Esophagus muscularis mucosa (tissue), 4 donors: ENCODE measurements at places on chromosomes 1 and 21. TPM values are rescaled to one million over a fixed set of nuclear protein-coding genes. Genes with fewer than 3 reads are reported as not detected.
A peak's percentile ranks its signal among the peaks of the same experiment; 100 is the strongest.

The EPHB2 gene
- total RNA-seq, result 1.5 TPM

- H3K27me3 ChIP-seq, result no peaks in the 10 kb centered on the region
- no peak overlapping the region for H3K27ac ChIP-seq
- H3K4me1 ChIP-seq, result no peaks in the 10 kb centered on the region
- DNase-seq, result no peak
- no peaks in the 10 kb centered on the region for H3K36me3 ChIP-seq
Measured at GRCh38 chr1:117540532-117540931, 65.3 kb upstream of the TENT5C start.

The S100B gene
- total RNA-seq, result 38.2 TPM

DNA sequence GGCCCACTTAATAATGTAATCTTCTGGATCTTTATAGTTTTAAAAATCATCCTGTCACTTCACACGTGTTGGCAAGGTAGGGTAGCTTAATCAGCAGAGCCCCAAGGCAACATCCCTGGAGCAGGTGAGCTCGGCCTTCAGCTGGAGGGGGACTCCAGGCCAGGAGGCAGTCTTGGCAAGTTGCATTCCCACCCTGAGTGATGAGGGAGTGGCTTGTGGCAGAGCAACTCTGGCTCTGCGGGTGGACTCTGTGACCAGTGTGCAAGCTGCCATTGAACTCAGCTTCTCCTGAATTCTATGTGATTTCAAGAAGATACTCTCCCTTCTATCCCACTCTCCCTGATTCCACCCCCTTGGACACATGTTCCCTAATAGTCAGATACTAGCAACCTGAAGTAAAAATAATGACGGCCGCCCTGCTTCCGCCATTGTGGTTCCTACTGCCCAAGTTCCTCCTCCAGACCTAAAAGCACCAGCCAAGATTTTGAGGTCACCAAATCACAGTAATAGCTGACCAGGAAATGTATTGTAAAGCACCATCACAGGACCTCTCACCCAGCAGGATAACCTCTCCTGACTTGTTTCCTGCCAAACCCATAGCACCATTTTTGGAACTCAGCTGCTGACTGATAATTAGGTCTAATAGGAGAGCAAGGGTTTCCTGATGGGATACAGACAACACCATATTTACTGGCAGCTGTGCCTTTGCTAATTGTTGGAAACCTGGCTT is 11.5 kb upstream of the LYST start:
- peaks cover 17% of the 10 kb centered on the region for H3K4me1 ChIP-seq
- H3K4me3 ChIP-seq, result no peak overlapping the region
- no peaks in the 10 kb centered on the region for H3K36me3 ChIP-seq
- no peak for DNase-seq
- H3K27me3 ChIP-seq, result no peaks in the 10 kb centered on the region
- no peak overlapping the region for H3K27ac ChIP-seq

The TRIM62 gene
- total RNA-seq, result 9.3 TPM

The CACNA1S gene
- not detected for total RNA-seq

DNA sequence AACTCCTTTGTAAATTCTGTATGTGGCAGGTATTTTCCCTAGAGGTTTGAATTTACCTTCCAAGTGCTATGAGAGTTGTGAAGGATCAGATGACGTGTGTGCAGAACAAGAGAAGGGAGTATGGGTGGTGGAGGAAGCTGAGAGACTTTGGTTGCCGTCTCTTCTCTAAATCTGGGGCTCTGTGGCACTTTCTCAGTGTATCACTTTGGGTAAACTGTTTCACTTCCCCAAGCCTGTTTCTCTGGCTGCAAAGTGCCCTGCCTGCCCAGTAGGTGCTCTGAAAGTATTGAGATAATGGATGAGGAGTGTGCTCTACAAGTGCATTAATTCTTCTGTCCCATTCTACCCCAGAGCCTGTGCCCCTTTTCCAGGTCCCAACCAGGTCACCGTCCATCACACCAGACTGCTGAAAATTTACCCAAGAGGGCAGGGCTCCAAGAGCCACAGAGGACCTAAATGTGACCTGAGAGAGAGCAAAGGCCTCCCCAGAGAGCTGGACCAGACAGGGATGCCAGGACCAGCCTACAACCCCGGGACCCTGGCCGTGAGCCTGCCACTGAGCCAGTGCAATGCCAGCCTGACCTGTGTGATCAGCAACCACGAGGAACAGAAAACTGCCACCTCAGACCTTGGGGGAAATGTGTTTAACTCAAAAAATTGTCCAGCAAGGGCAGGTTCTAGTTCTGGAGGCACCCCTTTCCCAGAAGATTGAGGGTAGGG is 131.6 kb upstream of the ETV3 start:
- no peak for DNase-seq
- H3K27ac ChIP-seq, result no peak overlapping the region
- no peaks in the 10 kb centered on the region for H3K4me1 ChIP-seq
- peaks cover 3% of the 10 kb centered on the region for H3K27me3 ChIP-seq
- no peaks in the 10 kb centered on the region for H3K36me3 ChIP-seq

The PDE4B gene
- total RNA-seq, result 4.6 TPM

GRCh38 chr1:183039330-183039729 is 16.1 kb downstream of the LAMC1 start:
- no peaks in the 10 kb centered on the region for H3K27me3 ChIP-seq
- H3K4me3 ChIP-seq, result no peak overlapping the region
- DNase-seq, result no peak
- H3K36me3 ChIP-seq, result no peaks in the 10 kb centered on the region
- peak overlapping the region; percentile 67 for H3K27ac ChIP-seq

The HSPB7 gene
- 111 TPM for total RNA-seq

DNA sequence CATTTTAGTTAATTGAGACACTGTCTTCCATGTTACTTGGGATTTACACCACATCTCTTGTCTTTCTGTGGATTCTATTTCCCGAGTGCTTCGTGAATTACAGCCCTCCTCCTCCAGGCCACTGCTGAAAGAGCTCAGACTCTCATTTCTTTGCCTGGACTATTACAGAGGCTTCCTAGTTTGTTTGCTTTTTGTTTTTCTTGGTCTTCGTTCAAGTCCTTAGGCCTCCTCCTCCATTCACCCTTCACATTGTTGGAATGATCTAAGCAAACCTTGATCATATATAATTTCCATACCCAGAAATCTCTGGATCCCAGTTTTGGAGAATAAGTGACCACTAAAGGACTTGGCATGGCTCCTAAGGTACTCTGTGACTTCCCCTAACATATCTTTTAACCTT is 94.1 kb downstream of the CNIH3 start:
- no peak for DNase-seq
- H3K4me1 ChIP-seq, result peaks cover 11% of the 10 kb centered on the region
- H3K4me3 ChIP-seq, result no peak overlapping the region
- H3K27ac ChIP-seq, result no peak overlapping the region

DNA sequence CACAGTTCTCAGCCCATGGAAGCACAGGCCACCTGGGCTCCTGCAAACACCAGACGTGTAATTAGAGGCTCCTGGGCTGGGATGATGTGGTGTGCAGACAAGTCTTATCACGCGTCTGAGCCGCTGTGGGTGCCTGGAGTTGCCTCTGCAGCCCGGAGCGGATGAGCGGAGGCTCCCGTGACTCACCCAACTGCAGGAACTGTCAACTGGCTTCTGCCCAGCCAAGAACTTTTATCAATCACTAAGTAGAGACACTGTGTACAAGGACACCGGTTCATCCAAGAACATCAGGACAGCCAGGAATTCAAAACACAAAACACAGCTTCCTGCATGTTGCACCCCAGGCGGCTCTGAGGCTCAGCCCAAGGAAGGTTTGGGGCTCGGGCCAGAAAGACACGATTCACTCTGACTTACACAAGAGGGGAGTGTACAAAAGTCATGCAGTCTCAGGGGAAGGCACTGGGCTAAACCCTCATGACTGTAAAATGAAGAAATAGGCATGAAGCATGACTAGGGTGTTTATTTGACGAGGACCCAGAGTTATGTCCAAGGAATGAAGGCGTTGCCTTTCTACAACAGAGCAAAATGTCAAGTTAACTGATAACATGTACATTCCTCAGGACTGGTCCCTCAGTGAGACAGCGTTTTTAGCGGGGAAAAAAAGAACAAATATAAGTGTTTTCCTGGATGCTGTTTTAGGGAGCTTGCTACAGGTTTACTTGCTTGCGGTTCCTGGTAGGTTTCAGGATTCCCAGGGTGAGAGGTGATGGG is 21.1 kb downstream of the ERRFI1 start:
- H3K36me3 ChIP-seq, result no peaks in the 10 kb centered on the region
- peak; percentile 98 for DNase-seq
- H3K27me3 ChIP-seq, result no peaks in the 10 kb centered on the region
- H3K4me3 ChIP-seq, result no peak overlapping the region

DNA sequence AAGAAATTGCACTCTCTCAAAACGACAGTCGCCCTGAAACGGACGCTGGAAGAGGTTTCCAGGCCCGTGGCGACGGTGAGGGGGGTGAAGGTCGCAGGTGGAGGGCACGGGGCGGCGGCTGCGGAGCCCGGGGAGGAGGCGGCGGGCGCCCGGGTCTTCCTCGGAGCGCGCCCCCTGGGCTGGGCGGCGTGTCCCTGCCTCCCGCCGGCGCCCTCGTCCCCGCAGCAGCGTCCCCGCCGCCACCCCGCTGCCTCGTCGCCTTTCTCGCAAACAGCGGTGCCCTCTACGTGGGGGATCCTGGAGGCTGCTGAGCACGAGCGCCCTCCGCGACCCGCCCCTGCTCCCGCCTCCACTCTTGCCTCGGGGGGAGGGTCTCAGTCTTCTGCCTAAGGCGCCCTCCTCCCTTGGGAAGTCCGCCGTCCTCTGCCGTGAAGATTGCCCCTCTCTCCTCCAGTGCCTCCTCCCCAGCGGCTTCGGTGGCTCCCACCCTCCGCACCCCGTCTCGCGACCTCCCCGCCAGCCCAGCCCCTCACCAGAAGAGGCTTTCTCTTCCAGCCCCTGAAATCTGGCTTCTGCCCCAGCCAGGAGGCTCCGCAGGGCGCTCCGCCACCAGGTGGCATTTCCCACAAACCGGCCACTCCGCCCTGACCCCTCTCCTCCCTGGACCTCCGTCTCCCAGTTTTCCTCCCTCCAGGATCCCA is 227.4 kb downstream of the SDCCAG8 start:
- no peaks in the 10 kb centered on the region for H3K36me3 ChIP-seq
- no peak for DNase-seq
- H3K4me3 ChIP-seq, result peak overlapping the region; percentile 58
- no peaks in the 10 kb centered on the region for H3K27me3 ChIP-seq
- H3K27ac ChIP-seq, result no peak overlapping the region
- H3K4me1 ChIP-seq, result peaks cover 16% of the 10 kb centered on the region

- H3K36me3 ChIP-seq, result no peaks in the 10 kb centered on the region
- H3K4me3 ChIP-seq, result no peak overlapping the region
- no peak for DNase-seq
- H3K4me1 ChIP-seq, result no peaks in the 10 kb centered on the region
Measured at GRCh38 chr1:69755647-69756046, 187.9 kb downstream of the LRRC7 start.

The FOXO6 gene
- 0.65 TPM for total RNA-seq

- no peaks in the 10 kb centered on the region for H3K4me1 ChIP-seq
- no peak overlapping the region for H3K4me3 ChIP-seq
- H3K27me3 ChIP-seq, result no peaks in the 10 kb centered on the region
- no peak for DNase-seq
- no peaks in the 10 kb centered on the region for H3K36me3 ChIP-seq
- H3K27ac ChIP-seq, result no peak overlapping the region
Measured at GRCh38 chr21:20728691-20729090, 269.5 kb upstream of the NCAM2 start.

The CHD5 gene
- 5.5 TPM for total RNA-seq

The PIK3R3 gene
- 13.7 TPM for total RNA-seq

- no peaks in the 10 kb centered on the region for H3K4me1 ChIP-seq
- H3K4me3 ChIP-seq, result no peak overlapping the region
- no peak for DNase-seq
- no peaks in the 10 kb centered on the region for H3K27me3 ChIP-seq
- no peaks in the 10 kb centered on the region for H3K36me3 ChIP-seq
- H3K27ac ChIP-seq, result no peak overlapping the region
Measured at GRCh38 chr1:79969886-79970285, 963.4 kb upstream of the ADGRL4 start.

- DNase-seq, result no peak
- no peaks in the 10 kb centered on the region for H3K36me3 ChIP-seq
- peaks cover 80% of the 10 kb centered on the region for H3K27me3 ChIP-seq
Measured at GRCh38 chr1:18175530-18176377, 68.2 kb downstream of the IGSF21 start.

DNA sequence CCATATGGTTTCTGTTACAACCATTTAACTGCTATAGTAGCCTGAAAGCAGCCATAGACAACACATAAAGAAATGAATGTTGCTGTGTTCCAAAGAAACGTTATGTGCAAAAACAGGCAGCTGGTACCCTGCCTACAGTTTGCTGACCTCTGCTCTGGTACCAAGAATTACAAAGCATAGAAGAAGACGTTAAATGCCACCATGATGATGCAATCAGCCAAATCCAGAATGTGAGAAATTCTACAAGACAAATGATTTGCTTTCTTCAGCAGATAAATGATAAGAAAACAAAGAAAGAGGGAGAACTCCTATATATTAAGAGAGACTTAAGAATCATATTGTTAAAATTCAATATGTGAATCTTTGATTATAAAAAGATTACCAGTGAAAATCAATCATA is 97.8 kb upstream of the PDE4B start:
- no peaks in the 10 kb centered on the region for H3K36me3 ChIP-seq
- no peak overlapping the region for H3K27ac ChIP-seq
- DNase-seq, result no peak
- no peaks in the 10 kb centered on the region for H3K27me3 ChIP-seq
- no peak overlapping the region for H3K4me3 ChIP-seq

GRCh38 chr21:16047904-16048303 is 318.1 kb downstream of the USP25 start:
- H3K36me3 ChIP-seq, result no peaks in the 10 kb centered on the region
- H3K27ac ChIP-seq, result no peak overlapping the region
- H3K4me1 ChIP-seq, result no peaks in the 10 kb centered on the region
- H3K4me3 ChIP-seq, result no peak overlapping the region
- no peaks in the 10 kb centered on the region for H3K27me3 ChIP-seq
- no peak for DNase-seq

The HSD3B2 gene
- total RNA-seq, result not detected

DNA sequence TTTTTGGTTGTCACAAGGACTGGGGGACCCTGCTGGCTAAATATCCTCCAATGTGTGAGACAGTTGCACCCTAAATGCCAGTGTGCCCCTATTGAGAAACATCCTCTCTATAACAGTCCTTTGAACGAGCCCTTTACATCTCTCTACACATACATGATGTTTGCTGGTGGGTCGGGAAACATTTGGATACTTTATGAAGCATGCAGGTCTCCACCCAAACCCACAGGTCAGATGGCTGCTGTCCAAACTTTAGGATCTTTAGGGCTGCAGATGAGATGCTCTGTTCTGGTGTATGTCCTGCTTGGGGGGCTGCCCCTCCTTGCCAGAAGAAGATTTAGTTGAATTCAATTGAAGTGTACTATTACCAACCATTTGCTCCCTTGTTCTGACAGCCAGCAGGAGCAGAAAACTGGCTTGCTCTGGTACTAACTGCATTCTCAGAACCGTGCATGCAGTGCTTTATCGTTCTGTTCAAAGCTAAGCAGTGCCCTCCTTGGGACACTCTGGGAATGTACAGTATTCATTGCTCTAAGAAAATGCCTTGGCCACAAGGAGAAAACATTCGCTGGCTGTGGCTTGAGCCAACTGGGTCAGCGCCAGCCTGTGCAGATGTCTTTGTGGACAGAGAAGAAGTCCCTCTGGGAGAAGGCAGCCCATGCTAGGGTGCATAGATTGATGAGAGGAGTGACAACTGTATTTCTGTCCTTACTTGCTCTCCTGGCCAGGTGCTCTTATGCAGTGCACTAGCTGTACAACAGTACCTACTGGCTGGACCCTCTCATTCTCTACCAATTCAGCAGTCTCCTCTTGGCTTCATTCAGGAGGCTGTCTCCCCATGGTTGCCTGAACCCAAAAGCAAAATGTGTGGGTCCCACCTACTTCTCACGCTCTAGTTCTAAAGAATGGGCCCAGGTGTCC is 61.4 kb upstream of the DIRAS3 start:
- peak overlapping the region; percentile 24 for H3K27ac ChIP-seq
- no peaks in the 10 kb centered on the region for H3K36me3 ChIP-seq
- peaks cover 23% of the 10 kb centered on the region for H3K4me1 ChIP-seq
- peak; percentile 92 for DNase-seq
- no peak overlapping the region for H3K4me3 ChIP-seq
